NCI-H460 (cell line): ENCODE measurements at places on chromosomes 16 and 17. TPM values are rescaled to one million over a fixed set of nuclear protein-coding genes. Genes with fewer than 3 reads are reported as not detected.

DNA sequence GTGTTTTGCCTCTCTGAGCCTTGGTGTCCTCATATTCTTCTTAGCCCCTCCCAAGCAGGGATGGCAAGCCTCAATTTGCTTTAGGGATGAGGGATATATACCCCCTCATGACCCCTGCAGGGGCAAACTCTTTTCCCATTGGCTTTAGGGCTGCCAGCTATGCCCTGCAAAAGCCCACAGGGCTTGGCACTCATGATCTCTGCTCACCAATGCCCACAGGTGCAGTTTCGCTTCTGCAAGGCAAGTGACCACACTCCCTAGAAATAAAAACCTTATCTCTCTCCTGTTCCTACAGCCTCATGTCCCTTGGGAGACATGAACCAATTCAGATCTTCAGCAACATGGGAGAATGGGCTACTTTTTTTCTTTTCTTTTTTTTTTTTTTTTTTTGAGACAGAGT, 8.8 kb downstream of the BEAN1 start:
- DNase-seq = no peak

- no peak for DNase-seq
These were observed 27.3 kb downstream of the NUP85 start for GRCh38 chr17:75232786-75233185.

DNA sequence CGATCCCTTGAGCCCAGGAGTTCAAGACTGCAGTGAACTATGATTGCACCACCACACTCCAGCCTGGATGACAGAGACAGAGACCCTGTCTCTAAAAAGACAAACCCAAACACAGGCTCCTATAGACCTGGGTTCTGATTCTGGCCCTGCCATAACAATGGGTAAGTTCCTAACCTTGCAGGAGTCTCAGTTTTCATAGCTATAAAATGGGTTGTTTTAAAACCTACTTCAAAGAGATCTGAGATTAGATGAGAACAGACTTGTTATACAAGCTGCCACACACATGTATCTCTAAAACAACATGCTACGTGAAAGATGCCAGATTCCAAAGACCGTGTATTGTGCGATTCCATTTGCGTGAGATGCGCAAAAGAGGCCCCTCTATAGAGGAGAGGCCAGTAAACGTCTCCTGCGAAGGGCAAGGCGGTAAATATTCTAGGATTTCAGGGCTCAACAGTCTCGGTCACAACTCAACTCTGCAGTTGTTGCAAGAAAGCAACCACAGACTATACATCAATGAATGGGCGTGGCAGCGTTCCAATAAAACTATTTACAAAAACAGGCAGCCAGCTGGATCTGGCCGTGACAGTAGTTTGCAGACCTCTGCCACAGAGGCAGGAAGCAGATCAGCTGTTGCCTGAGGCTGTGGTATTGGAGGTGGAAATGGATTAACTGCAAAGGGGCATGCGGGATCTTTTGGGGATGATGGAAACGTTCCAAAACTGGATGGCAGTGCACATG, 5.9 kb downstream of the CORO7 start:
- DNase-seq = no peak

TRPV2 gene
- 33.4 and 35.8 TPM in 2 replicates for total RNA-seq

RANGRF gene
- 32.1 and 41.2 TPM in 2 replicates for total RNA-seq
